ENCODE measurements at places on chromosomes 2 and 18. TPM values are rescaled to one million over a fixed set of nuclear protein-coding genes. Genes with fewer than 3 reads are reported as not detected.

ALPI gene
- not detected for total RNA-seq

YIPF4 gene
- 19.4 TPM for total RNA-seq

HS6ST1 gene
- 16.5 TPM for total RNA-seq

MFSD2B gene
- 0.36 TPM for total RNA-seq

DNA sequence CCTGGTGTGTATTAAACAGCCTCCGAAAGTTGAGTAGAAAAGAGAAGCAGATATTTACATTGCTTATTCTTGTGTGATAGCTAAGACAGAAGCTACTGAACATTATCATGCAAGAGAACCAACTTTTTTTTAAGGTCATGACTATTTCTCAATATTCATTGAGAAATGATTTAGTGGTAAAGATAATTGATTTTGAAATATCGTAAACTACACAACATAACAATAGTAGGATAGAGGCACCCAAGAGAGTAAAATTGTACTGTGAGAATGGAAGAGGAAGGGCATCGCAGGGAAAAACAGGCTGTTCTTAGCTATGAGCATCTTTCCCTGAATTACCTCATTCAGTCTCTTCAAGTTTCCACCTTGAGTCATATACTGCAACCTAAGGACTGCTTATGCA lies 25.2 kb downstream of the HRH4 start:
- H3K4me3 ChIP-seq, result no peak overlapping the region
- no peak for DNase-seq
- H3K27me3 ChIP-seq, result no peaks in the 10 kb centered on the region
- H3K4me1 ChIP-seq, result no peaks in the 10 kb centered on the region
- H3K36me3 ChIP-seq, result no peaks in the 10 kb centered on the region

DNA sequence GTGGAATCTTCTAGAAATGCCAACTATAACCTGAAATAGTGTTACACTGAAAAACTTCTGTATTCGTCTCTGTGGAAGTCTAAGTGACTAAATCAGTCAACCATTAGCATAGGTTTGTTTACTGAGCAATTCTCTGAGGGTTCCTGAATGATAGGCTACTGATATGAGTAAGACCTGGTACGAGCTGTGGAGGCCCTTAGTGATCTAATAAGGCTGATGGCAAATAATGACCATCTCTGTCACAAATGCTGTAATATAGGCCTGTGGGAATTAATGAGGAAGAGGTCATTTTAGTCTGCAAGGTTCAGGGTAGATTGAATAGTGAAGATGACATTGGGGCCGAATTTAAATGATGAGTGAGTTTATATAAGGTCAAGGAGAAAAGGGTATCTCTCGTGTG lies 82.5 kb downstream of the MGAT5 start:
- H3K4me3 ChIP-seq, result no peak overlapping the region
- H3K27me3 ChIP-seq, result no peaks in the 10 kb centered on the region
- no peaks in the 10 kb centered on the region for H3K4me1 ChIP-seq
- DNase-seq, result no peak

- H3K4me3 ChIP-seq, result no peak overlapping the region
- H3K27ac ChIP-seq, result peak overlapping the region; percentile 15
- H3K36me3 ChIP-seq, result no peaks in the 10 kb centered on the region
- no peaks in the 10 kb centered on the region for H3K27me3 ChIP-seq
- peaks cover 26% of the 10 kb centered on the region for H3K4me1 ChIP-seq
Measured at GRCh38 chr18:21054252-21054821, 57.3 kb downstream of the ROCK1 start.

DNA sequence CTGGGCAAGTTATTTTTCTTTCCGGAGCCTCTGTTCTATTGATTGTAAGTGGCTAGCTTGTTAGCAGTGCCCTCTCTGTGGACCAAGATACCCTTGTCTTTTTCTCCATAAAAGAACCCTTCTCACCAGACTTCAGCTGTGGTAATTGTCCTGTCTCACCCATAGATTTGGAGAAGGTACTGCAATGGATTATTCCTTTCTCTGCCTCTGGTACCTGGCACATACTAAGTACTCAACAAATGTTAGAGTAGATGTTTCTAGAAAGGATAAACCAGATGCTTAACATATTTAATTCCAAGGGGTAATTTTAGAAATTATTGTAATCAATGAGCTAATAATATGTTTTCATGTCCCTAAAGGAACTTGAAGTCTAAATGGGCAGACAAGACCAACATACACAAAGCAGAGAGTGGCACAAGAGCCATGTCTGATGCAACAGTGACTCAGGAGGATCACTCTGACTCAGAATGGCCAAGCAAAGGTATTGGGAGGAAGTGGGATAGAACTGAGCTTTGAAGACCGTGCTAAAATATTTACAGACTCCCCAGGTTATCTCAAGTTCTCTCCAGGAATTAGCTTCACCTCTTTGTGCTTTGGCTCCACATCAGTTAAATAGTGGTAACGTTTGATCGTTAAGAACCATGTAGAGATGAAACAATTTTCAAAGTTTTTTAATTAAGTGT lies 129.7 kb upstream of the OSR1 start:
- H3K36me3 ChIP-seq, result no peaks in the 10 kb centered on the region
- peak; percentile 39 for DNase-seq
- no peaks in the 10 kb centered on the region for H3K4me1 ChIP-seq
- H3K27me3 ChIP-seq, result no peaks in the 10 kb centered on the region
- no peak overlapping the region for H3K4me3 ChIP-seq

GRCh38 chr2:165773684-165774083 lies 20.4 kb downstream of the GALNT3 start:
- DNase-seq, result no peak
- peaks cover 5% of the 10 kb centered on the region for H3K4me1 ChIP-seq
- no peak overlapping the region for H3K27ac ChIP-seq
- no peak overlapping the region for H3K4me3 ChIP-seq
- no peaks in the 10 kb centered on the region for H3K27me3 ChIP-seq
- peaks cover 3% of the 10 kb centered on the region for H3K36me3 ChIP-seq

DNA sequence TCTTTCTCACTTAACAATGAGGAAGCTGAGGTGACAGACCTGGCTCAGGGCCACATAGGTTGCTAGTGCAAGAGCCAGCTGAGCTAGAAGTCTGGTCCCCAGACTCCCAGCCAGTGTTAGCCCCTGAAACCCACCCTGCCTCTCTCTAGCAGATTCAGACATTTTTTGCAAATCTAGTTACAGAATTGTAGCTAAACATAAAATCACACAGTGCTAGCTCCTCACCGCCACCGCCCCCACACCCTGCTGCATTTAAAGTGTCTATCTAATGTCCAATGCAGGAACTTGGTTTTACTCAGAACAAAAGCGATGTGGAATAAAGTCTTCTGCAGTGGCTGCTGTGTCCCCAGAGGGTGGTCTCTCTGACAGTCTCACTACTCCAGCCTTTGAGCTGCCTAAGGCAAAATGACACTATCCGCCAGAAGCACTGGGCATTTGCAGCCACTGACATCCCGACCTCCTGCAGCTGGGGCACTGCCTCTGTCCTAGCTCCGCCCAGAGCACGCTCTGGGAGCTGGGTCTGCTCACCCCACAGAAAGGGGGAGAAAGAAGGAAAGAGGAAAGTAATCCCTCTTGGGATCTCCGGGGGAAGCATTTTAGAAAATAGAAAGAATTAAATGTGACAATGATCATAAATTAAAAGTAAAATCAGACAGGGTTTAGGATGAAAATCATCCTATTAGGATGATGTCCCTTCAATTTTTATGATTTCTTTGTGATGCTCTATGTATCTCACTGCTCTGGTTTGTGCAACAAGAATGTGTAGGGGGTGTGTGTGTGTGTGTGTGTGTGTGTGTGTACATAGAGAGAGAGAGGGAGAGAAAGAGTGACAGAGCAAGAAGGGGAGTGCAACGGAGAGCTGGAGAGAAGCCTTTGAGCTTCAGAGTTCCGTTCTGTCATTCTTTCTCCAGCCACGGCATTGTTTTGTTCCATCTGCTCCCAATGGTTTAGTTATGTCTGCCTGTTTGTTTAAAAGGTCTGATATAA lies 50.5 kb upstream of the ST8SIA3 start:
- H3K4me3 ChIP-seq, result no peak overlapping the region
- H3K4me1 ChIP-seq, result no peaks in the 10 kb centered on the region
- H3K27me3 ChIP-seq, result no peaks in the 10 kb centered on the region
- DNase-seq, result no peak
- no peak overlapping the region for H3K27ac ChIP-seq

DNA sequence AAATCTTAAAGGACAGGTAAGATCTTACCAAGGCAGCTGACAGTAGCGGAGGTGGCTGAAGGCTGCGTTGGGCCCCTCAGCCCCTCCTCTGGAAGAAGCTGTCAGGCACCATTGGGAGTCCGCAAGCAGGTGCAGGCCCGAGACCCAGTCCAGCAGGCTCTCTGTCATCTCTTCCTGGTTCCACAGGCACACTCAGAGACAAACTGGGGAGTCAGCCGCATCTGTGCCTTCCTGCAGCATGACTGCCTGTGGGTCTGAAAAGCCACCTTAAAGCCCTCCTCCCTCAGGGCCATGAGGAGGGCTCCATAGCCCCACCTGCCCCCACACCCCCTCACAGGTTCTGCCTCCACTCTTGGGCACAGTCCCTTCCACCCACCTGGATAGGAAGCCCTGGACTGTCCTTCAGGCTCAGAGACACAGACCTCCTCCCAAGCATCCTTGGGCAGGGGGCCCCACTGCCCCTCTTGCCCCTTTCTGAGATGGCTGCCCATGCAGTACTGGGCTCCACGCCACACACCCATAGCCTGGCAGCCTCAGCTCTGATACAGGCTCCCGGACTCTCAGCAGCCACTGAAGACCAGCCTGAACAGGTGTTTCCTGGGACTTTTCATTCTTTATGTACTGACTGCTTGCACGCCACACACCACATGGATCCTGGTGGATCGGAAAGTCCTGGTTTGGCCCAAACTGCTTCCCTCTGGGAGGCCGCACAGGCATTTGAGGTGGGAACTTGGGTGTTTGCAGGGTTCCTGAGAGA lies 239.8 kb downstream of the SEPTIN10 start:
- no peaks in the 10 kb centered on the region for H3K27me3 ChIP-seq
- peaks cover 5% of the 10 kb centered on the region for H3K4me1 ChIP-seq
- peak; percentile 43 for DNase-seq
- H3K27ac ChIP-seq, result no peak overlapping the region
- peaks cover 4% of the 10 kb centered on the region for H3K36me3 ChIP-seq
- H3K4me3 ChIP-seq, result no peak overlapping the region

GRCh38 chr18:70672581-70672980 lies 383.7 kb downstream of the SOCS6 start:
- no peak for DNase-seq
- no peaks in the 10 kb centered on the region for H3K27me3 ChIP-seq
- H3K4me3 ChIP-seq, result no peak overlapping the region
- no peaks in the 10 kb centered on the region for H3K36me3 ChIP-seq
- no peak overlapping the region for H3K27ac ChIP-seq
